DMS53 (cell line): ENCODE measurements at places on chromosomes 3 and 15.
A peak's percentile ranks its signal among the peaks of the same experiment; 100 is the strongest.

DNA sequence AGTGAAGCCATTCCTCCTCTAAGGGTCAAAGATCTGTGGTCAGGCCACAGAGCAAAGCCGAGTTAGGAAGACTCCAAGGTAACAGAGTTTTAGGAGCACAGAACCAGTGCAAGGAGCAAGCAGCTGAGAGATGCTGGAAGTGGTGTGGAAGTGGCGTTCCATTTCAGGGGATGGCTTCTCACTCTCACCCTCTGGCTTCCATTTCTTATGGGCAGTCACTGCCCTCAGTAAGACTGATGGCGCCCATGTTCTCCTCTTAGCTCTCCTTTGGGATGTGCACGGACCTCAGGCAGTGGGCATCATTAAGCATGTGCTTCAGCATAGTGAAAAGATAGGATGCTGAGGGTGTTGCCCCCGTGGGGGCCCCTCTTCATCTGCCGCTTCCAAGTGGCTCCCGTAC, 90.3 kb downstream of the ASB7 start:
- DNase-seq: no peak

- no peak for DNase-seq
Observed at GRCh38 chr15:95935852-95936251, 394.6 kb upstream of the NR2F2 start.

GRCh38 chr3:144039661-144040060, 68.0 kb downstream of the DIPK2A start:
- peak; percentile 71 for DNase-seq

GRCh38 chr3:52128118-52128683, 26.0 kb downstream of the POC1A start:
- no peak for DNase-seq

GRCh38 chr15:58224068-58224467, 85.9 kb downstream of the AQP9 start:
- no peak for DNase-seq

DNA sequence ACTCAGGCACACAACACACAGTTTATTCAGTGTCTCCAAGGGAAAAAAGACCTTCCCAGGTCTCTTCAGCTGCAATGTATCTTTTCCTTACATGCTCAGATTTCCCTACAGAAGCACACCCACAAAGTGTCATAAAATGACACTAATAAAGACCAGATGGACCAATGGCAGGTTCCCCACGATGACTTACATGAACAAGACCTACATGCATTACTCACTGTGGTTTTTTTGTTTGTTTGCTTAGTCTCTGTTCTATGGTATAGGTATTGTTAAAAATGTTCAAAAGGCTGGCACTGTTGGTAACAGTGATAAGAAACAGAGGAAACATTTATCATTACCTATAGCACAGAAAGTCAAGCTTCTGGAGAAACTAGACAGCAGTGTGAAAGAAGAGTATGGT, 318.2 kb upstream of the TMCO5A start:
- peak; percentile 3 for DNase-seq

DNA sequence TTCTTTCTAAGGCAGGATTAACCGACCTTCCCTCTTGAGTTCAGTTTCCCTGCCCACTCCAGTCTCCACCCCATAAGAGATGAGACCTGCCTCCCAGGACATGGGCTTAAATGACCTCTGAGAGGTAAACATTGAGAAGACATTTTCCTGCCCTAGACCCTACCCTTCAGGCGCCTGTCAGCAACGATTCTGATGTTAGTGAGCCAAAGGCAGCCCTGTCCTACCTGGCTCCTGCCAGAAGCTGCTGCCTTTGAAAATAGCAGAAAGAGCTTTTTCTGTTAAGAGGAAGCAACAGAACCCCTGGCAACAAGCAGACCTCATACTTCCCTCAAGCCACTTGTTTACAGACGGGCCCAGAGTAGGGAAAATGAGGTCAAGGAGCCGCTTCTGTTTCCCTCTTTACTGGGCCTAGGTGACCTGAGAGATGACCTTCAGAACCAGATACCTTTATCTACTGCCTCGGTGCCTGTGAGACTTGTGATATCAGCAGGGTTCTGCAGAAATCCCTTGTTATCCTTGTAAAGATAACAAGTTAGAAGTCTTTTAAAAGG, 52.0 kb downstream of the CD200R1L start:
- peak; percentile 67 for DNase-seq

DNA sequence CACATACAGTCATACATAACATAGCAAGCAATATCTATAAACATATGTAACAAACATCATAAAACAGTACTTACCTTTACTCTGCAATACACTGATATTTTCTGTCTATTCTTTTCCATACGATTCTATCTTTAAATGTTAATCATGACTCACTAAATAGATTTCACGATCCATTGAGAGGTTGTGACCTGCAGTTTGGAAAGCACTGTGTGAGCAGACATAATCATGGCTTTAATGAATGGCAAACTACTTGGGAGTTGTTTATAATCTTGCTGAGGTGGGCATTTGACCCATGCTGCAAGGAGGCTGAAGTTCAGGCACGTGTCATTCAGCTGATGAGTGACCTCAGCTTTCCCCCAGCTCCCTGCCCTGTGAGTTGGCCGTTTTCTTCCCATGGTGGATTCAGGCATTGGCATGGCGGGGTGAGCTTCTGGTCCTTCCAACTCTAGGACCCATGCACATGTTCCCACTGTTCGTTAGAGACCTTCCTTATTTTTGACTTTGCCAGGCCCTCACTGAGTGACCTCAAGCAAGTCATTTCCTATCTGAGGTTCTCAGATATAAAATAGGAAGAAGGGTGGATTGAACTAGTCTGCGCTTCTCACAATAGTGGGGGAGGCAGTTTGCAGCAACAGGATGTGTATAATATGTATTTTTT, 41.7 kb downstream of the PAQR5 start:
- no peak for DNase-seq

- DNase-seq: no peak
Observed at GRCh38 chr3:103112273-103112672, 677.5 kb downstream of the ZPLD1 start.

DNA sequence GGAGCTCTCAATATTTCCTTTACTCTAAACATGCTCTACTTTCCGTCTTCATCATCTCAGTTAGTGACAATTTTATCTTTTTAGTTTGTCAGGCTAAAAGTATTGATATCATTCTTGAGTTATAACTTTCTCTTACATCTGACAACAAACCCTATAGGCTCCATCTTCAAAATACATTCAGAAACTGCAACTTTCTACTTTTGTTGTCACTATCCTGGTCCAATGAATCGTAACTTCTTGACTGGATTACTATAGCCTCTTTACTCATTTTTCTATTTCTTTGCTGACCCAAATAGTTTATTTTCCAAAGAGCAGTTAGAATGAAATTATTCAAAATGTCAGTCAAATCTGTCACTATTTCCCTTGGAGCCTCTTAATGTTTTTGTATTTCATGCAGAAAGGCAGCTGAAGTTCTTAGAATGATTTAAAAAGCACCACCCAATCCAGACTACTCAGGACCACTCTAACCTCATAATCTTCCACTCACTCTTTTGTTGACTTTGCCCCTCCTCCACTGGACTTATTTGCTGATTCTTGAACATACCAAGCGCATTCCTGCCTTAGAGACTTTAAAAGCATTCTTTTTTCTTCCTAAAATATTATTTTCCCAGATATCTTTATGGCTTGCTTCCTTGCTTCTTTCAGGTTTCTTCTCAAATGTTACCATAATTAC, 119.9 kb upstream of the CBLB start:
- DNase-seq: no peak

GRCh38 chr15:39267685-39268084, 313.2 kb upstream of the THBS1 start:
- no peak for DNase-seq

- DNase-seq: peak; percentile 7
Observed at GRCh38 chr15:40190591-40190990, 29.7 kb downstream of the BUB1B start.

DNA sequence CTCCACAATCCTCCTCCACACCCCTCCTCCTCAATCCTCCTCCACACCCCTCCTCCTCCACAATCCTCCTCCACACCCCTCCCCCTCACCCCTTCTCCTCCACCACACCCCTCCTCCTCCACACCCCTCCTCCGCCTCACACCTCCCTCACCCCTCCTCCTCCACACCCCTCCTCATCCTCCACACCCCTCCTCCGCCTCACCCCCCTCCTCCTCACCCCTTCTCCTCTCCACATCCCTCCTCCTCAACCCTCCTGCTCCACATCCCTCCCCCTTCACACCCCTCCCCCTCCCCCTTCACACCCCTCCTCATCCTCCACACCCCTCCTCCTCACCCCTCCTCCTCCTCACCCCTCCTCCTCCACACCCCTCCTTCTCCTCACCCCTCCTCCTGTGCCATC, 69.8 kb upstream of the BLM start:
- DNase-seq: no peak

DNA sequence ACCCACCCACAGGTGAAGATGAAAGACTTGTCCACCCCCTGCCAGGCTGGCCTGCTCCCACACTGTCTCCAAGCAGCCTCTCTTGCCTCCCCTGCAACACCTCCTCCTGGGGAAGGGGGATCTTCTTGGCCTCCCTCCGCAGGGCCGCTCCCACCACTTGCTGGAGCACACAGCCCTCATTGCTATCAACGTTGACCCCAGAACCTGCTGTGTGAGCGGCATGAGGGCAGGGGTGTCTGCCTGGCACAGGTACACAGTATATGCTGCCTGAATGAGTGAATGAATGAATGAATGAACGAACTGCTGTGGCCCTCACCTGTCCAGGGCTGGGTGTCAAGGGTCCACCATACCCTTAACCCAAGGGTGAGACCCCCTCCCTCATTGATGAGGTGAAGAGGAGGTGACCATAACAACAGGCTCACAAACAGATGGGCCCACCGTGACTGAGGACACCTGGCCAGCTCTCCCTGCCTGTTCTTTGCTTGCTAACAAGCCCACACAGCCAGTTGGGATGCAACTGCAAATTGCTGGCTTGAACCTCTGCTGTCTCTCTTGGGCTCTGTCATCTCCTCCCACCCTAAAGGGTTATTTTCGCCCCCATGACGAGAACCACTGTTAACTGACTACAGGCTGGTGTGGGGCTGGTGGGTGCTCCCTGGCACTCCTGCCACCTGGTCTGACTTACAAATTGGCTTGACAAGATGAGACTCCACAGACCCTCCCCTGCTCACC, 22.5 kb downstream of the SLC41A3 start:
- no peak for DNase-seq

- no peak for DNase-seq
Observed at GRCh38 chr15:76328106-76328696, 8.4 kb upstream of the ISL2 start.

DNA sequence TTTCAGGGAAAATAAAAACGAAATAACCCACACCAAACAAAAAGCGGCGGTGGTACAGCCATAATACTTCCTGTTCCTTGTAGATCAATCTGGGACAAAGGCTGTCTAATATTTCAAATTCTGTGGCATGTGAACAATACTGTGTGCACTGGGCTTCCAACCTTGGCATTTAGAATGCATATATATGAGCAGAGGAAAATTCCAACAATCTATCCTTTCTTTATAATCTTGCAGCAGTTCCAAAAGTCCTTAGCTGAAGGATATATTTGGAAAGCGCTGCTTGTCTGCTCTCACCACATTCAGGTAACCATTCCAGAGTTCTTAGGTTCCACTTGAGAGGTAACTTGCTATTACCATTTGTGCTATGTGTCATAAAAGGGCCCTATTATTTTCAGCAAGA, 231.8 kb downstream of the RBMS3 start:
- DNase-seq: no peak

- no peak for DNase-seq
Observed at GRCh38 chr15:67882487-67883233, 42.8 kb upstream of the RNU6-1 start.

DNA sequence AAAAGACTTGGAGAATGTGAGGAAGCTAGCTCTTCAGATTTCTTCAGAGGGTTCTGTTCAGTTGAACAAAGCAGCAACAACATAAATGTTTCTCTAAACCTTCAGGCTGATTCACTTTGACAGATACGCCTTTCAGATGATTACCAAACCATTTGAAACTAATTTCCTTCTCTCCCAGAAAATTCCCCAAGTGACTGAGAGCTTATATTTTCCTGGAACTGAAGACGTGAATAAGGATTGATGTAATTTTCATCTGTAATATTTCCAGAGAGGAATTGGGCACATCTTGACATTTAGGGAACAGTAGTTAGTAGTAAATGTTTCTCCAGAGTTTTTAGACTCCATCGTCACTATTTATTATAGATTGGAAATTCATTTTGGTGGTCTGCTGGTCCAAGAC, 108.6 kb upstream of the AADACL2 start:
- no peak for DNase-seq

DNA sequence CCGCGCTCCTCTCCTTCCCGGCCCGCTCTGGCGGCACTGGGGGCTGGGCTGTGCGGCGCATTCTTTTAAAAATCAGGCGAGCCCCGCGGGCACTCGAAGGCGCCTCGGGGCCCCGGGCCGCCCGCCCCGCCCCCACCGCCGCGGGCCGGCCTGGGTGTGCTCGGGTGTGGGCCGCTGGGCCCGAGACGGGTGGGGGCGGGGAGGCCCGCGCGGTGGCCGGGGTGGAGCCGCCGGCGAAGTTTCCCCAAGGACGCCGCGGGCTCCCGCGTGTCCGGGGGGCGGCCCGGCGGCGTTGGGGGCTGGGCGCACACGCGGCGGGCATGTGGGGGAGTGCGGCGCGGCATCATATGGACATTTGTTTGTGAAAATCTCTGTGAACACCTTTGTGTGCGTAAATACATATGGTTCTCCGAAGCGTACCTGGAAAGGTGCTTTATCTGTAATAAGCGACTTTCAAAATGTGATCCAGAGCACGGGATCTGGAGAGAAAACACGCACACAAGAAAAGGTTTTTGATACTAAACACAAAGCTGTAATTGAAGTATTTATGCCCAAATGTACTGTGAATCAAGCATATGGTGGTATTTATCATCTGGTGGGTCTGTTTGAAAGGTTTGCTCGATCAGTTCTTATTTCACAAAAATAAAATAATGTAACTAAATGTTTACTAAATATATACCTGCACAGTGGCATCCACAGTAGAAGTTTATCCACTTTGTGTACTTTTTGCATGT, 612 bp upstream of the TBL1XR1 start:
- DNase-seq: peak; percentile 93

- no peak for DNase-seq
Observed at GRCh38 chr3:32423956-32424557, 32.4 kb downstream of the CMTM7 start.

GRCh38 chr3:14687360-14687759, 12.4 kb downstream of the C3orf20 start:
- no peak for DNase-seq

DNA sequence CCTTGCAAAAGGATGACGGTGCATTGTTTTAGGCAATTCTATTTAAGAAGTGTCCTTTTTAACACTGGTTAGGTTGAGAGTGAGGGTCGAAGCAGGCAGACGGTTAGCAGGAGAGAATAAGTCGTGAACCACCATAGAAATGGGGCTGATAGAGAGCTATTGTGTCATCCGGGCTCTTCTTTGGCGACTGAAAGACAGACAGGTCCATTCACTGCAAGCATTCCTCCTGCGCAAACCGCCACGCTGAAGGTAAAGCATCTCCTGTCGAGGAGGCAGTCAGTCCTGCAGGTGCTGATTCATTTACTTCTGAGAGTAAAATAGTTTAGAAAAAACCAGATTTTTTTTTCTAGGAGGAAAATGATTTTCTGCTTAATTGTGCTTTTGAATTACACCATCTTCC, 1002.8 kb upstream of the NR2F2 start:
- no peak for DNase-seq

GRCh38 chr3:29153811-29154210, 127.1 kb upstream of the RBMS3 start:
- no peak for DNase-seq
